NCI-H774 (cell line): ENCODE measurements at places on chromosomes 2 and 18.

DNA sequence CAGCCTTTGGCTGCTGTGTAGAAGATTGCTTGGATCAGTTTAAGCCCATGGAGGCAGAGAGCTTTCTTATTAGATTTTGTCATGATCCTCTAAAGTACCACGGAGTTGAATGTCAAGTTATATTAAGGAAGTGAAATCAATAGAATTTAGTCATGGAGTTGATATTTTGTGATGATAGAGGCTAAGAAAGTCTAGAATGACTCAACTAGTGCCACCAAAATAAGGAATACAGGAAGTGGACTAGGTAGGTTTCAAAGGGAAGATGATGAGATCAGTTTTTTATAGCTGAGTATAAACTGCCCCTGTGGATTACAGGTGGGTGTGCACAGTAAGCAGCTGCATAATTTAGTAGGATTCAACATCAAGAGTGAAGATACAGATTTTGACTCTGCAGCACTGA, 25.2 kb downstream of the FBXO36 start:
- DNase-seq = no peak

DNA sequence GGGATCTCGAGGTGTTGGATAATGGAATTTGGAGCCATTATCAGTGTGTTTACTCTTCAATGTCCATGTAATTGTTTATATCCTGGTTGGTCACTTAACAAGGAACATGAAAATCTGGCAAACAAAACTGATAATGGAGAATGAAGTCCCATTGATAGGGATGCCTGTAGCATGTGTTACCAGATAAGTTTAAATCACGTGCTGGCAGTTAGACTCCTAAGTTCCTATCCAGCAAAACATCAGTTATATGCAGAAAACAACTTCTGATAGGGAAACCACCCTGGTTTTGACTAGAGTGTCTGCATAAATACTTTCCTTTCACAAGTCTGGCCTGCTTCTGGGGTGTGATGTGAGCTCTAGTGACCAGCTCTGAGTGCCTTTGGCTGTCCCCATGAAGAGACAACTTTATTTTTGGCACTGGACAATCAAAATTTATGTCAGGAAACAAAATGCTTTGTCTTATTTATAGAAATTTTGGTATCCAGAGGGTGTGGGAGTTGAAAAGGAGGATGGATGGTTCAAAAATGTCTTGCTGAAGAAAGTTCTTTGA, 82.0 kb downstream of the FHOD3 start:
- DNase-seq = no peak

- DNase-seq = no peak
Measured at GRCh38 chr2:69581774-69582581, 61.6 kb downstream of the AAK1 start.

- no peak for DNase-seq
Measured at GRCh38 chr2:168995744-168996143, 35.4 kb downstream of the ABCB11 start.

GRCh38 chr2:46915281-46915810, at the start of gene MCFD2:
Gene MCFD2 (minus strand): TSS chr2:46915806. CDS start chr2:46909171, 6,635 bp downstream.
- no peak for DNase-seq

DNA sequence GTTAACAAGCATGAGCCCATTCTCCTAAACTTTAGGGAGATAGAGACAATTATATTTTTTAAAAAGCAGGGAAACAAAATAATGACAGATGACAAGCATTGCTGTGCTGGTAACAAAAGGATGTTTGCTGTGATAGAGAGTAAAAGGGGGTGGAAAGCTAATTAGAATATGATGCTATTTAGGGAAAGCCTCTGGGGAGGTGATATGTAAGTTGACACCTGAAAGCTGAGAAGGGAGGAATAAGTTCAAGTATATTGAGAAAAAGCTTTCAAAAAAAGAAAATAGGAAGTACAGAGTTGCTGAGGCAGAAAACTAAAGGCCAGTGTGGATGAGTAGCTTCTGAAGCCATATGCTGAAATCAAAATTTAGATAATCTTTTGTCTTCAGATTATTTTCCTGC, 565.2 kb upstream of the NRXN1 start:
- no peak for DNase-seq

DNA sequence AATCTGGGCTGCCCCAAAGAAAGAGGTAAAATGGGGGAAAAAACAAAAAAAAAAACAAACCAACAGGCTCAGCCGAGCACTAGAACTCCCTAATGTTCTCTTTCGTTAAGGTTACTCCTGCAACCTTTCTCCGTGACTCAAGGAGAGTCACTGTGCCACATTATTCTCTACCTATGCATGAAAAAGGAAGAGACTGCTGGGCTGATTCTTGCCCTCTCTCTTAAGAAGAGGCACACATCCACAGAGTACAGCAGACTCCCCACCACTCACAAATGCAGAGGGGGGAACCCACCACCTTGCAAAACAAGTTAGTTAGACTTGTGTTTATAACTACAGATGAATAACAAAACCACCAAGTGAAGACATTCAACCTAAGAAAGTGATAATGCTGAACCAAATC, 201.5 kb downstream of the DYM start:
- DNase-seq = no peak

DNA sequence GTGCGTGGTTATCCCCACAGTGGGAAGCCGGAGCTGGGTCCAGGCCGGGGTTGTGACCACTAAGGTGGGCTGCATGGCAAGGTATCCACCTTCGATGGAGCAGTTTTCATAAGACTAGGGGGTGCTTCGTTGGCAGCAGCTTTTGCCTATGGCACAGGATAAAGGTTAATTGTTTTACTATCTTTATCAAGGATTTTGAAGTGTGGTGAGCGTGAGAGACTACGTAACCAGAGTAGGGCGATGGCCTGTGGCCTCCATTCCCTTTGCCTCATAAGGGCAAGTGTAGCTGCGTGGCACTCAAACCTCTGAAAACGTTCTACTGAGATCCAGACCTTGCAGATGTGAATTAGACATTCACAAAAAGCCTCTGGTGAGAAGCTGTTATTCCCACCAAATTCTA, 206.6 kb downstream of the ACKR3 start:
- DNase-seq = no peak

DNA sequence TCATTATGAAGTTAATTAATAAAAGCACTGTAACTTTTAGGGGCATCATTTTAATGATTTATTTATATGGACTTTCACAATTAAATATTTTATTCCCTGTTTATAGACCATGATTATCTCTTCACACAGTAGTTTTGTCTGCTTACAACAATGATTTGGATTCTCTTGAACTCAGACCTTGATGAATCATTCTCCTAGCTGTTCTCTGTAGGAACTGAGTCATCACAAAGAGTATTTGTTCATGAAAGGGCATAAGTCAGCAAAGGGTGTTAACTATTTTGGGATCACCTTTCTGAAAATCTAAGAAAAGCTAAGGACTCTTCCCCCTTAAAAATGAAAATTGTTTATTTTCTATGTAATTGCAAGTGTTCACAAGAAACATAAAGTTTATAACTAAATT, 461.1 kb upstream of the UBE2E3 start:
- no peak for DNase-seq

DNA sequence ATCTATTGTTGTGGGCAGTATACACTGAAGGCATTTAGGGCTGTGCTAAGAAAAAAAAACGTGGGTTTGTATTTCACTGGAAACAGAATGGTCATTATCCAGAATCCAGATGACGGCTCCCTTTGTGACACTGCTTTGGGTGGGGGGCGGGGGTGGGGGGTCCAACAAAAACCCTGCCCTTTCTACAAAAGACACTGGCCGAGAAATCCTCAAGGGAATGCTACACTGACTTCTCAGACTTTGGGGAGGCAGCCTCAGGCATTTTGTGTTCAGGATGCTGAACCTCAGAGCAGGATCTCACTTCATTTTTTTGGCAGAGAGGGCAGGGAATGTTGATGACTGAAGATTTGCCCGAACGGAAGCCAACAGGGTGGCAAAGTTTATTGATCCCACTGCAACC, 417.1 kb downstream of the HRH4 start:
- DNase-seq = no peak

GRCh38 chr2:7437141-7437540, 519.9 kb downstream of the RNF144A start:
- DNase-seq = no peak
